ENCODE measurements at places on chromosomes 4 and X.

- no peak for DNase-seq
These were observed 58.6 kb upstream of the CAMK2D start for GRCh38 chr4:113820108-113820507.

DNA sequence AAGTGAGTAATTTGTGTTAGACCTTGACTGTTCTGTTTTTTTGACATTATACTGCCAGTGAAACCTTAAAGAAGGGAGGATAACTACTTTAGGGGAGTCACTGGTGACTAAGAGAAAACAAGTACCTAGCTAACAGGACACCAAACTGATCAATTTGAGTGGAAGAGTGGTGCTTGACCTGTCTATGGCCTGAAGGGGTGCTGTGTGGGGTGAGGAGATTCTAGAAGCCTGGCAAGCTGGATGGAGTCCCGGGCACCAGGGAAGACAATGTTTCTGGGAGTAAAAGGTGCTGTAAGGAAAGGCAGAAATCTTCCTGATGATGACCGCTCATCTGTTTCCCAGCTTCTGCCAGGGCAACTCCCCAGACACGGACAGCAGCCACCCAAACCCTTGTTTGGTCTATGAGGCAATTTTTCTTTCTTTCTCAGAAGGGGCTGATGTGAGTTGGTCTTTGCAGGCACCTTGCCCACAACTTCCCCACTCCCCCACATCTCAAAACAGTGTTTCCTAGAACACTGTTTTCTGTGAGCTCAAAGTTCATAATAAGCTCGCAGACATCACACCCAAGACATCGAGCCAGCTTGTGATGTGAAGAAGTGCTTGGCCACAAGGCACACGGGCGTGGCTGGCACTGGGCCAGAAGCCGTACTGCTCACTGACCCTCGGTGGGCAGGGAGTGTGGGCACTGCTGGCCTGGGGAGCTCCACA is 4.6 kb downstream of the TXK start:
- peak; percentile 7 for DNase-seq

DNA sequence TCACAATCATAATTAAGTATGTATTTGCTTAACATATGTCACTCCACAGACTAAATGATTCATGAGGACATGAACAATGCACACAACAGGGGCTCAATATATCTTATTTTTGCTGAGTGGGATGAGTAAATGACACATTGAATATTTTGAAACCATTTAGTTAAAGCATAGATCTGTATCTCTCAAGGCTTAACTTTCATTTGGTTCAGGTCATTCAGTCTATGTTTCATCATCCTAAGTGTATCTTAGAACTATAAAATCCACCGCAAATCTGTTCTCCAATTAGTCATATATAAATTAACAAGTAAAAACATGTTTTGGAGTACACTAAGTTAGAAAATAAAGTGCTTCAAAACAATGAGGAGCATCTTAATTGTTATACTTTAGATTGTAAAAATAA is 45.8 kb downstream of the AREG start:
- no peak for DNase-seq

DNA sequence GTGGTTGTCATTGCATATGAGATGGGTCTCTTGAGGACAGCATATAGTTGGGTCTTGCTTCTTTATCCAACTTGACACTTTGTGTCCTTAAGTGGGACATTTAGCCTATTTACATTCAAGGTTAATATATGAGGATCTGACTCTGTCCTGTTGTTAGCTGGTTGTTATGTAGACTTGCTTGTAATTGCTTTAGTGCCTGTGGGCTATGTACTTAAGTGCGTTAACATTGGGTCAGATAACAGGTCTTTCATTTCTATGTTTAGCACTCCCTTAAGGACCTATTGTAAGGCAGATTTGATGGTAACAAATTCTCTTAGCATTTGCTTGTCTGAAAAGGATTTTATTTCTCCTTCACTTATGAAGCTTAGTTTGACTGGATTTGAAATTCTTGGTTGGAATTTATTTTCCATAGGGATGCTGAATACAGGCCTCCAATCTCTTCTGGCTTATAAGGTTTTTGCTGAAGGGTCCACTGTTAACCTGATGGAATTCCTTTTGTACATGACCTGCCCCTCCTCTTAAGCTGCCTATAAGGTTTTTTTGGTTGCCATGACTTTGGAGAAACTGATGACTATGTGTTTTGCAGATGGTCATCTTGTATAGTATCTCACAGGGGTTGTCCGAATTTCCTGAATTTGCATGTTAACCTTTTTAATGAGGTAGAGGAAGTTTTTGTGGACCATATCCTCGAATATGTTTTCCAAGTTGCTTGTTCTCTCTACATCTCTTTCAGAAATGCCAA is 162.0 kb downstream of the NKX6-1 start:
- DNase-seq = no peak

GRCh38 chr4:7507381-7507780 is 72.7 kb upstream of the PSAPL1 start:
- DNase-seq = no peak

GRCh38 chrX:13448941-13449340 is 120.5 kb upstream of the EGFL6 start:
- DNase-seq = no peak

GRCh38 chrX:16992951-16993350 is 46.5 kb downstream of the REPS2 start:
- no peak for DNase-seq

GRCh38 chr4:165915215-165915614 is 42.2 kb downstream of the TLL1 start:
- DNase-seq = peak; percentile 5

Measured in kidney tubule cell (primary cell).